Aorta (tissue), 5 donors: ENCODE measurements at places on chromosomes 11 and 22. TPM values are rescaled to one million over a fixed set of nuclear protein-coding genes. Genes with fewer than 3 reads are reported as not detected.
A peak's percentile ranks its signal among the peaks of the same experiment; 100 is the strongest.

DNA sequence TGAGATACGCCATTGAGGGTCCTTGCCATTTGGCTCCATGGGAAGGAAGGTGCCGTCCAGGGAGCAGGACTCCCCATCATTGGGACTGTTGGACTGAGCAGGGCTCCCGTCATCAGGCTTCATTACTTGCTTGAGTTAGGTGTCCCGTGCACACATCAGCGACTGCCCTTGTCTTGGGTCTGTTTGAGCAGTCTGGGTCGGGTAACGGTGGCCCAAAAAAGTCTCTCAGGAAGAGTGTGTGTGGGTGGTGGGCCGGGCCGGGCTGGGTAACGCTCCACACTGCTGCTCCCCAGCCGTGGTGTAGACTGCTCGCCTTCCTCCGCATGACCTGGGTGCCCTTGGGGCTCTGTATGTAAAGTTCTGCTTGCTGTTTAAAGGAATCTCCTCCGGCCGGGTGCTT is 293.5 kb downstream of the TBC1D22A start:
- DNase-seq, result peak; percentile 23

DNA sequence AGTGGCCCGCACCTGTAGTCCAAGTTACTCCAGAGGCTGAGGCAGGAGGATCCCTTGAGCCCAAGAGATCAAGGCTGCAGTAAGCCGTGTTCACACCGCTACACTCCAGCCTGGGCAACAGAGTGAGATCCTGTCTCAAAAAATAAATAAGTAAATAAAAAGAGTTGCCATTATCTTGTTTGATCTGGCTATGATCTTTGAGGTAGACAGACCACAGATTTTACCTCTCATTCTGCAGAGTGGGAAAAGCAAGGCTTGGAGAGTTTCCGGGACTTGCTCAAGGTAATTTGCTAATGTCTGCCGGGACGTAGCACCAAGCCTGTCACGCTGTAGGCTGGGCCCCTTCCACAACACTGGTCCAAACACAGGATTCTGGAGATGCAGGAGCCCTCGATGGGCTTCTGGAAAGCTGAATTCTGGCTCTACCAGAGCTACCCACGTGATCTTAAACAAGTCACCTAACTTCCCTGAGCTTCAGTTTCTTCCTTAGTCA is 6.8 kb downstream of the GRAP2 start:
- DNase-seq, result no peak

GRCh38 chr11:1655168-1656060 is 25.8 kb downstream of the KRTAP5-5 start:
- DNase-seq, result peak; percentile 34

DNA sequence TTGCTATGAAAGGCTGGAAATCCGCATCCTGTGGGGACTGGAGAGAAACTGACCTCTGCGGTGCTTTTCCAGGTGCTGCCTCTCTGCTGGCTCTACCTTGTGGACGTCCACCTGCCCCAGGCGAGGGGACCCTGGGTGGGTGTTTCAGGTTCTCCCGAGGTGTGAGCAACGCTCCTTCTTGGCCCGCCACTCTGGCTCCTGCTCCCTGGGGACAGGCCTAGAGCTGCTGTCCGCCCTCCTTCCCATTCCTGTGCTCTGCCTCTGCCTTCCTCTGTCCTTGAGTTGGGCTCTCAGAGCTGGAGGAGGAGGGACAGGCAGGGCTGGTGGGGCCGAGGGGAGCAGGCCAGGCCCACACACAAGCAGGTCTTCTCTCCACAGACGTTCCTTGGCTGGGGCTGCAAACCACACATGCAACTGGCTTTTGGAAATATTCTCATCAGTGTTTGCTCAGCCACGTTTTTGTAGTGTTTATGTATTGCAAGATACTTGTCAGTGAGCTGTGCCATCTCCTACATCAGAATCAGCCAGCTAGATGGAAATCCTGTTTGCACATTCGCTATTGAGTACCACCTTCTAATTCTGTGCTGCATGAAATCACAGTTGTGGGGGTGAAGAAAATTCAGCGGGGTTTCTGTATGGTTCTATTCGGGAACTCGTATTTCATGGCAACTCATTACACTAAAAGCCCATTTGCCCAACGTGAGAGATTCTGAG is 1115.0 kb downstream of the BRD1 start:
- peak; percentile 55 for DNase-seq

- no peak for DNase-seq
Measured at GRCh38 chr11:9330387-9331384, 16.3 kb upstream of the TMEM41B start.

GRCh38 chr11:131689049-131689925 is 318.9 kb downstream of the NTM start:
- DNase-seq, result no peak

GRCh38 chr11:44784436-44784760 is 57.6 kb downstream of the TSPAN18 start:
- DNase-seq, result peak; percentile 12

DNA sequence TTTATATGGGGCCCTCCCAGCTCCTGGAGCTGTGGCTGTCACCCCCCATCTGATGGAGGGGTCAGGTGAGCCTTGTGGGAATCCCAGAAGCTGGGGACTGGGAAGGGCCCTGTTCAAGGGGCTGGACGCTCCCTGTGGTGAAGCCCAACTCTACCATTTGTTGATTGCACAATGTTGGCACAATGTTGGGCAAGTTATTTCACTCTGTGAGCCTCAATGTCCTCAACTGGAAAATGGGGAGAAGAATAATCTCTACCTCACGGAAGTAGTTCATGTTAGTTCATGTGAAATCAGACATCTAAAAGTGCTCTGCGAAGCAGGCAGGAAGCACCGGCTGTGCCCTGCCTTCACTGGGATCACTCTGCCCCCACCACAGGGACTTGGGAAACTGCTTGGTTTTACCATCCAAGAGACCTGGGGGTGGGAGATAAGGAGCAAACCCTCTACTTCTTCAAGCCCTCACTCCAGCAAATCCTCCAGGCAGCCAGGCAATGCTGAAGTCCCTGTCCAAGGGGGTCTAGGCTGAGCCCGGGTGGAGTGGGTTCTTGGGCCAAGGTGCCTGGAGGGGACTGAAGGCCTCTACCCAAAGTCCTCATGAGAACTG is 715 bp upstream of the PRR5 start:
- DNase-seq, result no peak

Gene MN1
- total RNA-seq, result 37.7 TPM

Gene MOV10L1
- total RNA-seq, result 3.2 TPM

Gene PGA5
- 1.0 TPM for total RNA-seq

Gene RHOD
- 20.1 TPM for total RNA-seq

Gene PHOX2A
- not detected for total RNA-seq
